ENCODE measurements at places on chromosomes 12 and 14. TPM values are rescaled to one million over a fixed set of nuclear protein-coding genes. Genes with fewer than 3 reads are reported as not detected.

Gene AKAP6
- 4.7 TPM for total RNA-seq

Gene NFE2
- 0.24 TPM for total RNA-seq

DNA sequence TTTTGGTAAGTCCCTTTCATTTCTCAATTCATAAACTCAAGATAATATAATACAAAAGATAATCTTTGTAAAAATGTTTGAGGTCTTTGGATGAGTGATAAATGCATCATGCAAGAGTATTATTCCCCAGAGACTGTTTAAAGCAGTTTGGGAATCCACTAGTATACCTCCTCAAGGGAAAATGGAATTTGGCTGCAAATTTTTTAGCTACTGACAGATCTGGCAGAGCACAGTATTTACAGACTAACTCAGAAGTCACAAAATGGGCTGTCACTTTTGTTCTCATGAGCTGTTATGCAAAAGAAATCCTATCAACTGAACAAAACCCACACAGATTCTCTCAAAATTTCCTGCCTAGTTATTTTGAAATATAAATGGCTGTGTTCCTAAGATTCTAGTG is 9.9 kb downstream of the SPIC start:
- DNase-seq, result no peak

Gene PRKCH
- 59.0 TPM for total RNA-seq

Gene POLE
- 67.3 TPM for total RNA-seq
